Hindlimb muscle (tissue), 1 donor: ENCODE measurements at places on chromosomes 12 and 14. TPM values are rescaled to one million over a fixed set of nuclear protein-coding genes. Genes with fewer than 3 reads are reported as not detected.
A peak's percentile ranks its signal among the peaks of the same experiment; 100 is the strongest.

GRCh38 chr14:51507511-51507905 is 144.2 kb upstream of the FRMD6 start:
- DNase-seq, result peak; percentile 33

- peak; percentile 69 for DNase-seq
Measured at GRCh38 chr12:132602572-132603239, 7.7 kb downstream of the LRCOL1 start.

DNA sequence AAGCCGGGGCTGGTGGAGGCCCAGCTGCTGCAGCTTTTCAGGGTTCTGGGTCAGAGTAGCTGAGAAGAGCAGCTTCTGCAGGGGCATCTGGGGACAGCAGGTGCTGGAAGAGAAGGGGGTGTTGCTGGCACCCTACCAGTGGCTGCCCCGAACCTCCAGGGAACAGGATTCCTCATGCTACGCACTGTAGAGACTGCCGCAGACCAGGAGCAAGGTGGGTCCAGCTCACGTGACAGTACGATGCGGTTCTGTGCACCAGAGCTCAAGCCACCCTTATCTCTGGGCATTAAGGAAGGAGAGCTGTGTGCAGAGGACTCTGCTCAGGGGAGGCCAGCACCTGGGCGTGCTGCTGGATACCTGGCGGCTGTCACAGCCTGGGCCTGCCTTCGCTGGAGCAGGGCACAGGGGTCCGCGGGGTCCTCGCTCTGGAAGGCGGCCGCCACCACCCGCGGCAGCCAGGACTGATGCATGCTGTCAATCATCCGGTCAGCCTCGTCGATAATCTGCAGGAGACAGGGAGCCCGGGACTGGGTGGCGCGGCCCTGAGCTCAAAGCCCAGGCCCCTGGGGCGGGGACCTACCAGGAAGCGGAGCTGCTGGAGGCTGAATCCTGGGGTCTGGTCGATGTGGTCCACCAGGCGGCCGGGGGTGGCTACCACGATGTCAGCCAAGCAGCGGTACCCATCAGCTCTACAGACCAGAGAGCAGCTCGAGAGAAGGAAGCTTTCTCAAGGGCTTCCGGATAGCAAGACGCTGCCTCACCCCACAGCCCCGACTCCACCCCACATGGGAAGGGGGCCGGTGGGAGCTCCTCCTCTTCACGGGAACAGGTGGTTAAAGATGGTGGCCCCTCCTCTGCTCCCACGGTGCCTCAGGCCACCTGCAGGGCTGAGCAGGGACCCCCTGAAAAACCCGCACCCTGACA is 2.9 kb downstream of the DDX51 start:
- no peak for DNase-seq

DNA sequence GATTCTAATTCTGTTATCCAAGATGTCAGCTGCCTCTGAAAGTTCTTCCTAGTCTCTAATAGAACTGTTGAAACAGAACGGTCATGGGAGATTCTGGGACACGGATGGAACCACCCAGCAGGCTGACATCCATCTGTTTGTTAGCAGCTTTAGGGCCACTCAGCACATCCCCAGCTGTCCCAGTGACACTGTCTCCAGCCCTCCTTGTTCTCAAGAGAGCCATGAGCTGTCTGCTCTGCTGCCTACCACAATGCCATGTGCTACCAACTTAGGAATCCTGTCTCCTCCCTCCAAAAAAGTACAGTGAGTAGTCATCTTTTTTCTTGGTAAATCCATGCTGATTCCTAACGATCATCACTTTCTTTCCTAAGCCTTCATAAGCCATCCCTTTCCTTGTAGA is 130.5 kb downstream of the ZFP36L1 start:
- DNase-seq, result no peak

DNA sequence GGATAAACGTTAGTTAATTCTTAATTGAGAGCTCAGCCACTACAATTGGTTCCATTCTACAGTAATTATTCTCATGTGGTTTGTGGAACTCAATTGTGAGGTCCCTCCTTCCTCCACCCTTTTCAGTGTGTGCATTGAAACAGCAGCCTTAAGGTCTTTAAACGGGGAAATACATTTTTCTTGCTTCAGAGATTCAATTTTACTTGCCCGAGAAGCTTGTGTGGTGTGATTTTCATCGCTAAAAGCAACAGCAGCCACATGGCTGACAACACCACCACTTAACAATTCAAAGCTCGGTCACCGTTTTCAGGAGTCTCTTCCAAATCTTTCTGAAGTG is 733 bp upstream of the PPFIBP1 start:
- no peak for DNase-seq

DNA sequence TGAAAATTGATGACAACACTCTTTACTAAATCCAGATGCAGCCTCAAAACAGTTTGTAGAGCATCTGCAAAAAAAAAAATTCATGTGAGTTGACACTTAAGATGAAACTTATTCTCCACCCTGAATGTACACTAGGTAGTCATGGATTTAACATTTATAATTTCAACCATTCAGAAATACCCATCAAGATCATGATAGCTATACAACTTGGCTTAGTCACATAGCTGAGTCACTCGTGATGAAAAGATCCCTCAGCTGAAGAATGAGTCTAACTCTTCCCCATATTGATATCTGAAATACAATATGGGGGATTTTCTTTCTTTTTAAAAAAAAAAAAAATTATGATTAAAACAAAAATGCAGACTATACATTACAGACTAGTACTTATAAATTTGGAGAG is 104.8 kb upstream of the PLEKHG7 start:
- no peak for DNase-seq

- DNase-seq, result no peak
Measured at GRCh38 chr12:43988838-43989560, 153.1 kb downstream of the TMEM117 start.

- DNase-seq, result no peak
Measured at GRCh38 chr14:92407410-92407809, 84.4 kb downstream of the SLC24A4 start.

- no peak for DNase-seq
Measured at GRCh38 chr14:93430315-93431035, at the start of gene UNC79. Gene UNC79 (plus strand): TSS chr14:93430939. CDS start chr14:93431030, 91 bp downstream.

DNA sequence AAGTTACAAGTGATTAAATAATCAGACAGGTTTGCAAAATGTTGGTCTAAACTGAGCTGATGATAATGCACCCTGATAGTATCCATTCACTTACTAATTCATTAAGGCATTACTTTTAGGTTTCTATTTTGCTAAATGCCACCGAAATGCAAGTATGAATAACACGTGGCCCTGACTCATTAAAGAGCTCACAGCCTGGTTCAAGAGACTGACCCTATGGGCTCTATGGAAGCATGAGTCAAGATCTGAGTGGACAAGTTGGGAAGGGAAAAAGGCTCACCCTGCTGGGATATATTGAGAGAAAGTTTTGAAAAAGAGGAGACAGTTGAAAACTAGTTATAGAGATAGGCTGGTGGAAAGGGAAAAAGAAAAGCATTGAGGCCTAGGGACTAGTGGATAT is 14.8 kb upstream of the LRRC9 start:
- DNase-seq, result no peak

DNA sequence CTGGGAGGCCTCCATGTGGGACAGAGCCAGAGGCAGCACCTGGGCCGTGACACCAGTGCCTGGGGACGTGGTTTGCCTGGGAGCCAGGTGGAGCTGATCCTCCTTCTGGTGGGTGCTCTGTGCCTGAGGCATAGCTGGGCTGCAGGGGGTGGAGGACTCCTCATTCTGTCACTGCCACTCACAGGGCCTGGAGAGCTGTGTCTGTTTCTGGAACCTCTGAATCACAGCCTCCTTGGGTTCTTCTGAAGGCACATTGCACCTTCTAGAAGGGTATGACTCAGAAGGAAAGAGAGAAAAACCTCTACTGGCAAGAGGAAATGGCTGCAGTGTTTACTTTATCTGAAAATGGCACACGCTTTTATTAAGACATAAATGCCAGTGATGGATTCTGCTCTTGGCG is 659.8 kb downstream of the VRK1 start:
- DNase-seq, result no peak

DNA sequence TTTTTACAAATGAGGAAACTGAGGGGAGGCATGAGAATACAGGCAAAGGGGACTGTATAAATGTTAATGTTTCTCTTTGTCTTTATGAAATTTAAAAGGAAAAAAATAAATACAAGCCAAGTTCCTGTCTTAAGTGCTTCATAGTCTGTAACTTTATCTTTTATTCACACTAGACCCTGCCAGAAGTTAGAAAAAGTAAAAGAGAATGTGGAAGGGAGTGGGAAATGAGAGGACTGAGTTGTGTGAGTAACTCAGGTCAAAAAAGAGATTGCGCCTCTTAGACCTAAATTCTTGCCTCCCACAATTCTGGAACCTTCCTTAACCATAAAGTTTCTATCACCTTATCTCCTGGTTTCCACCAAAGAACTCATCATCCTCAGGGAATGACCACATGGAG is 141.1 kb downstream of the KICS2 start:
- no peak for DNase-seq

DNA sequence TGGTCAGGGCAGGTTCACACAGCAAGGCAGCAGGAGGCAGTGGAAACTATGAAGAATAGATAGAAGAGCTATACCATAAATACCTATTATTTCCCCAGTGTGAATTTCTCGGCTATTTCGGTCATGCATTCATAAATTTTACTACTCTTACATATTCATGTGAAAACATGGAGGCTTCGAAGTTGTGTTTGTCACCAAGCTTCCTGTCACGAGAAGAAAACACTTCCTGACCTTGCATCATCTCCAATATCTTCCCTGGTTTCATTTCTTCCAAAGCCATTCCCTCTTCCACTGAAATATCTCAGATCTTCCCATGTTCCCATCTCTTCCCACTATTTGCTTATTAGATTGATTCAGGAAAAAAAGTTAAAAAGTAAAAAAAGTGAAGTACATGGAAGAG is 80.4 kb downstream of the CPNE8 start:
- DNase-seq, result no peak

DNA sequence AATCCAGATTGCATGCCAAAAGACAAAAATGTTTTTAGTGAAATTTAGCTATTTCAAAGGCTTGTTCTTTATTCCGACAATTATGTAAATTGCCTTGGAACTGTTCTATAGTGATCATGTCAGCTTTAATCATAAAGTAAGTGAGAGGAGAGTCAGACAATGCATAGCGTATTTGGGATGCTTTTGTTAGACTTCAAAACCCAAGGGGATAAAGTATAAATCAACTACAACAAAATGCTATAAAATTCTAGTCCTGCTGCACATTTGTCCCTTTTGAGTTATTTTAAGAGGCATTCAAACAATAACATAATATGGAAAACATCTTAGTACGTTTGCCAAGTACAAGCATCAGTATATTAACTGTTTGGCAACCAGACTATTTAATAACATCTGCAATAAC is 11.3 kb downstream of the RTRAF start:
- DNase-seq, result no peak

- no peak for DNase-seq
Measured at GRCh38 chr14:93688239-93688666, 100.0 kb downstream of the PRIMA1 start.

The ADGRD1 gene
- polyA plus RNA-seq, result 9.3 TPM

The HELB gene
- polyA plus RNA-seq, result 3.0 TPM

The GPR68 gene
- 0.75 TPM for polyA plus RNA-seq

The CMA1 gene
- polyA plus RNA-seq, result not detected

The CLEC2A gene
- not detected for polyA plus RNA-seq

The KCNC2 gene
- 0.52 TPM for polyA plus RNA-seq

The AREL1 gene
- 18.1 TPM for polyA plus RNA-seq

The DDX11 gene
- polyA plus RNA-seq, result 41.7 TPM

The JDP2 gene
- polyA plus RNA-seq, result 46.9 TPM

The MYRFL gene
- polyA plus RNA-seq, result 0.22 TPM
